ENCODE measurements at places on chromosomes 6 and 20.

DNA sequence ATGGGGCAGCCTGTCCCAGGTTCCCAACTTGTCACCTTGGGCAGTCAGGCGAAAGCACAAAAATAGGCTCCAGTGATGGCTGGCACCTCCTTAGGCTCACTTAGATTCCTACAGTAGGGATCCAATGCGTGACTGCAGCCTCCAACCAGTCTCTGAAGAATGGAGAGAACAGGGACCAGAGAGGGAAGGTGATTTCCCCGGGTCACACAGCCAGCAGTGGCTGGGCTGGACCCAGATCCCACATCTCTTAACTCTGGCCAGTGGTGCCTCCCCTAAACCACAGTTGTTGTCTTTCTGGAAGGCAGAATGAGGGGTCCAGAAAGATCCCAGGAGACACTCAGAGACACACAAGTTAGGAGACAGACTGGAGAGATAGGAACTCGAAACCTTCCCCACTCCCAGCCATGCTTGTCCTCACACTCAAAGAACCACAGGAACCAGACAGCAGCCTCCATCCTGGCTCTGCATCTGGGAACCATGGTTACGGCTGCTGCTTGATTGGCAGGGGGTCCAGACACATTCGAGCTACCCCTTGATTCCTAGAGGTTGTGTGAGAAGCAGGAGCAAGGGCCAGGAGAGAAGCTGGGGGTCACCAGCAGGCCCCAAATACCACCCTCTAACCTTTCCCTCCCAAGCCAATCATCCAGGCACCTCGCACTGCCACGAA is 33.1 kb upstream of the SIRPA start:
- no peak for DNase-seq

GRCh38 chr20:59448851-59449444 is 148.5 kb downstream of the EDN3 start:
- no peak for DNase-seq

- no peak for DNase-seq
Measured at GRCh38 chr6:32234934-32235333, 11.1 kb upstream of the NOTCH4 start.

DNA sequence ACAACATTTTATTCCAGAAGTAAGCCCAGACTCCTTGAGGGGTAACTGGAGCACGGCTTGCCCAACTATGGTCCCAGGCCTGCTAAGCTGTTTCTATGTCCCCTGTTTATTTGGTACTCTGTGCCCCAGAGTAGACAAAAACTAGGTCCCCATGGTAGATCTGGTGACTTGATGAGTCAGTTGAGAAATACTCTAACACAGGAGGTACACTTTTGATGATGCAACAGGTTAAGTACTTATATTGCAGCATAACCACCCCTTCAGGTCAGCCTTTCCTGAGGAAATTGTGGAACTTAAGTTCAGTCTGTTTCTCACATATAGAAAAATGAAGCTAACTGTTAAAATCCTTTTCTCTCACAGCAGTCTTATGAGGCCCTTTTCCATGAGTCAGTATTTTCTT is 19.6 kb downstream of the TTPAL start:
- no peak for DNase-seq

- no peak for DNase-seq
Measured at GRCh38 chr6:2680264-2680922, 70.3 kb downstream of the MYLK4 start.

DNA sequence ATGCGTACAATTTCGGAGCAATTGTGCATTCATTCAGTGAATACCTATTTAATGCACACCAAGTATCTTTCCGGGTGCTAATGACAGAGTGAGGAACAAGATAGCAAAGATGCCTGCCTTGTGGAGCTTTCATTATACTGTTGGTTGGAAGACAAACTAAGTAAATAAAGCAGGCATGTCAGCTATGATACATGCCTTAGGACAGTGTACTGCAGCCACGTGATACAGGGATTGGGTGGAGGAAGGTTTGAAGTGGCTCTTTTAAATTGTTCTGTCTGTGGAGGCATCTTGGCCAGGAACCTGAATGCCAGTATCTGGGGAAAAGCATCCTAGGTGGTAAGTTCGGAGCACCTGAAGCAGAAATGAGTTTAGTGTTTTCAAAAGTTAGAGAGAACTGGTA is 3.0 kb upstream of the OTOR start:
- DNase-seq: no peak

GRCh38 chr20:37726971-37727956 is 33.4 kb downstream of the CTNNBL1 start:
- DNase-seq: no peak

Measured in stimulated activated CD4-positive, alpha-beta T cell treated with anti-CD3 and anti-CD28 coated beads, TNF-alpha, amount 100 ng/mL, for 1 hour (primary cell).